Stimulated activated CD4-positive, alpha-beta T cell treated with anti-CD3 and anti-CD28 coated beads, Interleukin-12 subunit alpha, Interleukin-12 subunit beta, amount 100 ng/mL, for 24 hours (primary cell): ENCODE measurements at places on chromosomes 5 and 9.

- no peak for DNase-seq
Observed at GRCh38 chr5:7886849-7887475, 18.0 kb downstream of the MTRR start.

- no peak for DNase-seq
Observed at GRCh38 chr9:110592044-110592830, 12.7 kb upstream of the SVEP1 start.

DNA sequence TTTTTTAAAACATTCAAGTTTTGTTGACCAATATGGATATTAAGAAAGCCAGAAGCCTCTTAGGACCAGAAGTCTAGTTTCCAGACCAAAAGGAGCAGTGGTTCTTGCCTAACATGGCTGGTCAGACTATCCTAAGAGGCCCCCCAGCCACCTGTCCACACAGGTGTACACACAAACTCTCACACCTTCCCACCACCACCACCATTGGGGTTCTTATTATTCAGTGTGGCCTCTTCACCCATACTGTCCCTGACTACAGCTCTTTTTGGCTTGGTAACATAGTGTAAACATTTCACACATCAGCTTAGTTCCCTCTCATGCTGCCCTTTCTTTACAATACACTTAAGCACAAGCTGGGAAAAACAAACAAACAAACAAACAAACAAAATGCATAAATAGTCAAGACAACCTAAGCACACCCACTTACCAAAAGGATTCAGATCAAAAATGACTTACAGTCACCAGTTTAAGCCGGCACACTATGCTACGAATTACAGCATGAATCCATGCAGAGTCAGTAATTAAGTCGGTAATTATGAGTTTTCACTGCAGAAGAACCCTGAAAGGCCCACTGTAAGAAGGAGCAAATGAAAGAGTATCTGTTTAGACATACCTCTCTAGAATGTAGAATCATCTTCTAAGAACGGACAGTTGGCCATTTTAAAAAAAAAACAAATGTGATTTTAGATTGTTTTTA lies 9.5 kb downstream of the LHFPL2 start:
- no peak for DNase-seq

DNA sequence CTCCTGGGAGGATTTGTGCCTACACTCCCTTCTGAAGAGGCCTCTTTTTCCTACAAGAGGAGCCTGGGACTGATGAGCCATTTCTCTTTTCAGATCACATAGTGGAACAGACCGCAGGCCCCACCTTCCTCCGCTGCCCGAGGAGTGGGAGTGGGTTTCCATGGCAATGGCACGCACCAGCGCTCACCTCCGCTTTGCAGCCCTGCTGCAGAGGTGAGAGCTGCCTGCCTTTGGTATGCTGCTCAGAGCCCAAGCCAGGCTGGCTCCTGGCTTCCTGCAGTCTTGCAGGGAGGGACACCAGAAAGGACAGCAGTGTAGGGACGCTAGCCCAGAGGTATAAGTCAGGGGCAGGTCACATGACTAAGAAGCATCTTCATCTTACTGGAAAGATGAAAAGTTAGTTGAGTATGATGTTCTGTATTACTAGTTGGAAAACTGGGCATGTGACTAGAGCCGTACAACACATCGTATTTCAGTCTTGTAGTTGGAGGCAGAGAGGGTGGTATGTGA lies 12.4 kb downstream of the PTTG1 start:
- DNase-seq: peak; percentile 12

DNA sequence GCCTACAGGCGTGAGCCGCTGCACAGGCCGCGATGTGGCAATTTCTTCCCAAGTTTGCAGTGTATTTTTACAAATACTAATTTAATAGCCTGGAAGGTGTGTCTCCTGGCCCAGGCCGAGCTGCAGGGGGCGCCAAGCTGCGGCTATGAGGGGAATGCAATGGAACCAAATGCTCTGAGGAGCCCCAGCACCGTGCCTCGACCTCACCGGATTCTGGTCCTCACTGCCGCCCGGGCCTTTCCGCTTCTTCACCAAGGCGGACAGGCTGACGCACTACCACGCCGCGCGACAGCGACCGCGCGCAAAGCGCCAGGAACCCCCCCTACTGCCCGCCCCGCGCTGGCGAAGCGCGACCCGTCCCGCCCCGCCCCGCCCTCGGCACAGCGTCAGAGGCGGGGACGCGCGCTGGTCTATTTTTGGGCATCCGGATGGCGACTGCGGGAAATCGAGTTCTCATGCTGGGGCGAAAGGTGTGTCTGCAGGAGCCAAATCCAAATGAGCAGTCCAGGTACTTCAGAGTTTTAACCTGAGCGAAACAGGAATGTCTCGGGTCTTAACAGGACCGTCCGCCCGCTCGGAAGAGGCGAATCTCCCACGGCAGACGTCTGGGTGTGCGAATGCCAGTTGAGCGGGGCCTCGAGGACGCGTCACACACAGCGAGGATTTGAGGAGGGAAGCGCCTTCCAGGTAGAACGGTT lies 31.7 kb upstream of the PRXL2C start:
- peak; percentile 48 for DNase-seq

DNA sequence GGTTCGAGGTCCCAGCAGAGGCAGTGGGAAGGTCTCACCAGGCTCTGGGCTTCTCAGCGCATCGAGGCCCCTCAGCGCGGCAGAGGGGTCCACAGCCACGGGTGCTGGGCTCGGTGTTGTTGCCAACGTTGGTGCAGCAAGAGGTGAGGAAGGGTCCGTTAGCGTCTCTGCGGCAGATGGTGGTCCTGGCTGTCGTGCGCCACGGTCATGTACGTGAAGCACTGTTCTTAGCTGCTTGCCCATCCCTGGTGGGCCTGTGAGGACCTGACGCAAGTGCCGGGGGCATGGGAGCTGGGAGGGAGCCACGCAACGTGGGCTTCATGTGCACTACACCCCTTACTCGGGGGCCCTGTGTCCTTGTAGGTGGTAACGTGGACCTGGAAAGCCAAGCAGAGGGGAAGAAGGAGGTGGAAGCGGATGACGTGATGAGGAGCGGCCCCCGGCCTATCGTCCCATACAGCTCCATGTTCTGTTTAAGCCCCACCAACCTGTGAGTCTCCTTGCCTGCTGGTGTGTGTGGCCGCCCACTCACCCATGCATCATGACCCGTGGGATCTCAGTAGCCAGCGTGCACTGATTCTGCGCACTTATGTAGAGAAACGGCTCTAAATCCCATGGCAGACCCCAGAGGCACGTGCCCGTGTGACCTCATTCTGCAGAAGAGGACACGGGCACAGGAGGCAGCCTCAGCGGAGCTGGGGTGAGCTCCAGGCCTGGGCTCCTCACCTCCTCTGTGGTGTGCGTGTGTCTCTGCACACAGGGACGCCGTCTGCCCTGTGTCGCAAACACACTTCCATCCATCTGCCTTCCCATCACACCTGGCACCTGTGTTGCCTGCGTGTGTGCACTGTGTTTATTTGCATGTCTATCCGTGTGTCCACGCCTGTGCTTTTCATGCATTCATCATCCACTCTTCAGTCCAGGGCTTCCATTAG lies 166.1 kb downstream of the CACNA1B start:
- no peak for DNase-seq

- DNase-seq: no peak
Observed at GRCh38 chr5:159734366-159734765, 181.9 kb upstream of the ADRA1B start.

GRCh38 chr5:178537467-178538371 lies 52.5 kb downstream of the COL23A1 start:
- DNase-seq: no peak

DNA sequence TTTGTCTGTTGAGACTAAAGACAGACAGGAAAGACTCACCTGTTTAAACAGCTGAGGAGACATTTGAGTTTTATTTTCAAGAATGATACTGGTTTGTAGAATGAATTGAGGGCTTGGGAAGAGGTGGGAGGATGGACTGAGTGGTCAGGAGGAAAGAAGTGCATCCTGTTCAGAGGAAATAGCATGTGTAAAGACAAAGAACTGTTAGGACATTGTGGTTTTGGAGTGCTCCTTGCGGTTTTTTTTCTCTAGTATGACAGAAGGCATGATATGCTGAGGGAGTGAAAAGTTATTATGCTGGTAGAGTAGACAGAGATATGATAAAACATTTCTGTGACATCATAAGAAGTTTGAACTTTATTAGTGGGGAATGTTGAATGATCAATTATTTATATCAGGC lies 270.7 kb upstream of the ELAVL2 start:
- no peak for DNase-seq

GRCh38 chr9:70081120-70081495 lies 37.5 kb downstream of the MAMDC2 start:
- no peak for DNase-seq

DNA sequence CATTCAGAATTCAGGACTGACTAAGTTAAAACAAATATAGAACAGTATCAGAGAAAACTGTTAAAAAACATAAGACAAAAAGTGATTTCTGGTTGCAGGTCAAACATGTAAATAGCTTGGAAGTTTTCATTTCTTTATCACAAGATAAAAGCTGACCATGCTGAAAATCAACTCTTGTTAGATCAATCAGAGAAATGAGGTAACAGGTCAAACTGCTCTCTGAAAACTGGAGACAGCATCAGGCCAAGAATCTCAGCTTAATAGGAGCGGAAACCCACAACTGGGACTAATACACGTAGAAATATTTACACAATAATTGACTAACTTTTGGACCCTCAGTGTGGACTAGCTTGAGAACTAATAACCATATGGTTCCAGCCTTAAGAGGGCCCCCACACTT lies 1012.8 kb upstream of the EDIL3 start:
- DNase-seq: no peak

DNA sequence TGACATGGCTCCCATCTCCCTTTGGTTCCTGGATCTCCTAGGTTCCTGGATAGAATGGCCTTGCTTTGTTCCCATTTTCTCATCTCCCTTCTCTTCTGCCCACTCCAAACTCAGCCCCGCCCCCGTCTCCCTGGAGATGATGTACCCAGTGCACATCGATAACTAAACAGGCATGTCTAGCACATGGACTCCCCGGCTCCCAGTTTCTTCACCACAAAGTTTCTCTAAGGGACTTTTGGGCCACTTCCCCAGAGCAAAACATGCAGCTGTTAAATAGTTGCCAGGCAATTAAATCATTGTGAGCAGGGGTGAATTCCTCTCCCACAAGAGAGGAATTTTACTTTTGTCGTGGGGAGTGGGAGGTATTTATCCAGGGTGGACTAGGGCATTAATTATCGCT lies 259.0 kb downstream of the GADD45G start:
- DNase-seq: no peak

- DNase-seq: no peak
Observed at GRCh38 chr5:28473531-28474107, 1435.2 kb upstream of the CDH9 start.

DNA sequence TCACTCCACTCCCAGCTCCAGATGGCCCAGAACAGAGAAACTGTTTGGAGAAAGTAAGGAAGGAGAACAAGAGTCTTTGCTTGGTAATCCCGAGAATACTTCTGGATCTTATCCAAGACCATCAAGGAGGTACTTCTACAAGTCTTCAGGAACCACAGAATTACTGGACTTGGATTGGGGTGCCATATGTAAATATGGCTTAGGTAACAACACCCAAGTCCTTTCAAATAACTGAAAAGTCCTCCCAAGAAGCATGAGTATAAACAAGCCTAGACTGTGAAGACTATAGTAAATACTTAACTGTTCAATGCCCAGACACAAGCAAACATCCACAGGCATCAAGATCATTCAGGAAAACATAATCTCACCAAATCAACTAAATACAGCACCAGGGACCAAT lies 170.0 kb downstream of the MCTP1 start:
- no peak for DNase-seq

DNA sequence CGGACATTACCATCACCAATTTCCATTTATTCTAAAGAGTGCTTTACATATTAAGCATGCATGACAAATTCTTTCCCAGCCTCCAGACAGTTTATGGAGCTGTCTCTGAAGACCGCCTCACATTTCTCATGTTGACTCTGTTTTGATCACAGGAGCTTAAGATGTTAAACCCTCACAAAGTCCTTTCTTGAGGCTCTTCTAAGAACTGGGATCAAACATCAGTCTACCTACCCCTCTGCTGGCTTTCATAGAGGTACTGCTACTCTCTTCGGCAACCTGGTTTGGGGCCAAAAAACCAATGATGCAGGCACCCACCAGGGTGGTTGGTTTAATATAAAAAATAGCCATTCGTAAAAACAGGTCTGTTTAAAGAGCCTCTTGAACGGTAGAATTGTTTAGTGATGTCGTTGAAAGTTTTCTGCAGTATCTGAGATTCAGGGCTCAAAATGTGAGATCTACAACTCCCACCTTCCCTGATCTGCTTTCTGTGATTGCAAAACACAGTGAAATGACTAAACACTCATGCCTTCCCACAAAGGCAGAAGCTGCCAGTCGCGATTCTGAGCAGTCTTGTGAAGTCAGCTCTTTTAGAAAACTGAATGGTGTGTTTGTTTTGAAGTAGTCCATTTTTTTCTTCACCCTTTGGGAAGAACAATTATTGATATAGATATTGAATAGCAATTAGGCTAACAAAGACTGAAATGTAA lies 3.5 kb downstream of the RXFP3 start:
- DNase-seq: no peak

GRCh38 chr9:133877327-133877726 lies 114.8 kb downstream of the VAV2 start:
- DNase-seq: no peak

GRCh38 chr5:172199446-172199845 lies 5.5 kb downstream of the EFCAB9 start:
- DNase-seq: no peak

DNA sequence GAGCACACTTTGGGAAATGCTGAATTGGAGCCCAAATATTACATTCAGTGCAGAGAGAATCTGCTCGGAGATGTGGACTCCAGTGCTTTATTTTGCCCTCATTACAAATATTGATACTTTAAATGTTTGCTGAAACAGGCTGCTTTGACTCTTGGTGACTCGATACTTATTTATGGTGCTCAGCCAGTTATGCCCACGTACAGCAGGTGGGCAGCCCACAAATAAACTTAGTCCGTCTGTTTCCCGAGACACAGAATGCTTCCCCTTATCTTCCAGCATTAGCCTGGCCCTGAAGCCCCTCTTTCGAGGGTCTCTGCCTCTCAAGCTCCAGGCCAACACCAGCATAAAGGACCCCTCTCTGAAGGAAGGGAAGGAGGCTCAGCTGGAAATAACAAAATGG lies 158.7 kb downstream of the SMARCA2 start:
- DNase-seq: no peak

DNA sequence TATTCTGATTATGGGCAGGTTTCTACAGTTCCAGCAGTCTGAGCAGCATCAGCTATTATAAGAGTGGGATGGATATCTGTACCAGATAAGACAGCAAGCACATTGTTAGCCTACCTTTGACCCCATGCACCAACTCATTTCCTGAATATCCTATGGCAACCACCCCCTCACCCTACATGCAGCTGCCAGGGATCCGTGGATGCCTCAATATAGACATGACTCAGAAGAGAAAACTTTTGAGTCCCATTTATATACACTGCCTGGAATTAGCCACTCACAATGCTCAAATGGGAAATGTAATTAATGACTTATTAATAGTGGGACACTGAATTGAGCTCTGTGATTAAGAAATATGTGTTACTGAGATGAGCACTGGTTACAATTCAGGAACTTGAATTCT lies 124.4 kb downstream of the SSBP2 start:
- DNase-seq: no peak

- no peak for DNase-seq
Observed at GRCh38 chr5:109309326-109310063, 100.3 kb downstream of the PJA2 start.
